ENCODE measurements at places on chromosomes 4 and X.

GRCh38 chrX:39582091-39582490 lies 515.7 kb downstream of the BCOR start:
- no peak for DNase-seq

DNA sequence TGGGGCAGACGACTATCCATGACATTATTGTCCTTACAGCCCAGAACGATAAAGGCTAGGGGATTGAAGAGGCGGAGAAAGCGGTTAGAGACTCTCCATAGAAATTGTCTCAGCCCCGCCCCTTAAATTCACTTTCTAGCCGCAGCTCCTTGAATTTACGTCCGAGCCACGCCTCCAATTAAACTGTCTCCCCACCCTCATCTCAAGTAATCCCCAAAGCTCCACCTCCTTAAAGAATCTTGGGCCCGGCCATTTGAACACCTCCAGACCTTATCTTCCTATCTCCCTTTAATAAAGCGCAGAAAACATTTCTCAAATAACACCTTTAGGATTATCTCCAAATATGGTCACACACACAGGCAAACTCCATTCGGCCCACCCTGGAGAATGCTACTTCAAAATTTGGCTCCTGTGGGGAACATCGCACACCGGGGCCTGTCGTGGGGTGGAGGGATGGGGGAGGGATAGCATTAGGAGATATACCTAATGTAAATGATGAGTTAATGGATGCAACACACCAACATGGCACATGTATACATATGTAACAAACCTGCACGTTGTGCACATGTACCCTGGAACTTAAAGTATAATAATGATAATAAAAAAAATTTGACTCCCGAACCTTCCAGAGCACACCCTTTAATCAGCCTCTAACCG lies 7.2 kb upstream of the MAGIX start:
- no peak for DNase-seq

DNA sequence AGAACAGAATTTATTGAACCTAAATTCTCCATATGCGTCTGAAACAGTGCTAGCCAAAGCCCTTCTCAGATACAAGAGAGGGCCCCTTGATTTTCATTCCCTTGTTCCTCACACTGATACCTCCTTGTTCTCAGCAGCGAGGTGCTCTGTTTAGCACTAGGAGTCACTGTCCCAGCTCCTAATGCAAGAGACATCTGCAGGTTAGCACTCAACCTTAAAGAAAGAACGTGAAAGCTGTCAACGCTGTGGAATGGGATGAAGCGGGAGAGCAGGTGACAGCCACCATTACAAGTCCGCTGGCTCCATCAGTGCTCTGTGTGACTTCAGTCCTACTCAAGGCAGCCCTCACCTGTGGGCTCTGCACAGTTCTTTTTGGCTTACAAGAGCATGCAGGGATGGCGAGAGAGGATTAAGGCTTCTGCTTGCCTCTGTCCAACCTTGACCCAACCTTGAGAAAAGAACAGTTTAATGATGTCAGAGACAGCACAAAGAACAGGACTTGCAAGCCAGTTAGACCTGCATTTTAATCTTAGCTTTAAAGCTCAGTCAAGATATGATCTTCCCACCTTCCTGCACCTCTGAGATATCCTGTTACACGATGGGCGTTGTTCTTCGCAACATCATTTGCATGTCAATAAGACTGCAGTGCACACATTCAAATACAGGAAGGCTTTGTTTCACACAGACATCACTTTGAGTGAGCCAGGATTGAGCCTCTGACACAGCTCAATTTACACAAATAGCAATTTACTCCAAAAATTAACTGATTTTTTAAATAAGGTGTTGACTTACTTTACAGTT lies 95.1 kb downstream of the ARSF start:
- no peak for DNase-seq

DNA sequence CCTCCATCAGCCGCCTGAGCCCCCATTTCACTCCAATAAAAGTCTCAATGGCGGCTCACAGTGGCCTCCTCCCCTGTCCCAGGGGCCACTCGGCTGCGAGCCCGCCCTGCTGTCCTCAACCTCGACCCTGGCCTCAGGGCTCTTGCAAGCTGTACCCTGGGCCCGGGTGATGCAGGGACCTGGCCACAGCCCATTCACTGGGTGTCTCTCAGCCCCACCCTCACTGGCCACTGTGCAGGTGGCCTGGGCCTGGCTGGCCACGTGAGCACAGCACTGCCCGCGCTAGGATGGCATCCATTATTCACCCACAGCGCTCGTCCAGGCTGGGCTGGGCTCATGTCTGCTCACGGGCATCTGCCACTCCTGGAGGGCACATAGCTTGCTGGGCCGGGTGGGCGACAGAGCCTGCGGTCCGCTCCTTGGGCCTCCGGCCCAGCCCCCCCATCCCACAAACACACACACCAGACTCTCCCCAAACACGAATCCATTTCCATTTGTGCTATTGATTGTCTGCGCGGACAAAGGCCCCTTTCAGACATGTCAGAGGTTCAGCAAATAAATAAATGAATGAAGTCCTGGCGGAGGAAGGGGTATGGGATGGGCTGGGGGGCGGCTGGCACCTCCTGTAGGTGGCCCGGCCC lies 16.5 kb upstream of the FGFR3 start:
- DNase-seq, result no peak

- DNase-seq, result no peak
Observed at GRCh38 chr4:70948665-70949260, 44.7 kb upstream of the DCK start.

- DNase-seq, result no peak
Observed at GRCh38 chr4:184818216-184818564, 7.6 kb downstream of the ACSL1 start.

- DNase-seq, result no peak
Observed at GRCh38 chr4:85591406-85592098, 116.6 kb downstream of the ARHGAP24 start.

DNA sequence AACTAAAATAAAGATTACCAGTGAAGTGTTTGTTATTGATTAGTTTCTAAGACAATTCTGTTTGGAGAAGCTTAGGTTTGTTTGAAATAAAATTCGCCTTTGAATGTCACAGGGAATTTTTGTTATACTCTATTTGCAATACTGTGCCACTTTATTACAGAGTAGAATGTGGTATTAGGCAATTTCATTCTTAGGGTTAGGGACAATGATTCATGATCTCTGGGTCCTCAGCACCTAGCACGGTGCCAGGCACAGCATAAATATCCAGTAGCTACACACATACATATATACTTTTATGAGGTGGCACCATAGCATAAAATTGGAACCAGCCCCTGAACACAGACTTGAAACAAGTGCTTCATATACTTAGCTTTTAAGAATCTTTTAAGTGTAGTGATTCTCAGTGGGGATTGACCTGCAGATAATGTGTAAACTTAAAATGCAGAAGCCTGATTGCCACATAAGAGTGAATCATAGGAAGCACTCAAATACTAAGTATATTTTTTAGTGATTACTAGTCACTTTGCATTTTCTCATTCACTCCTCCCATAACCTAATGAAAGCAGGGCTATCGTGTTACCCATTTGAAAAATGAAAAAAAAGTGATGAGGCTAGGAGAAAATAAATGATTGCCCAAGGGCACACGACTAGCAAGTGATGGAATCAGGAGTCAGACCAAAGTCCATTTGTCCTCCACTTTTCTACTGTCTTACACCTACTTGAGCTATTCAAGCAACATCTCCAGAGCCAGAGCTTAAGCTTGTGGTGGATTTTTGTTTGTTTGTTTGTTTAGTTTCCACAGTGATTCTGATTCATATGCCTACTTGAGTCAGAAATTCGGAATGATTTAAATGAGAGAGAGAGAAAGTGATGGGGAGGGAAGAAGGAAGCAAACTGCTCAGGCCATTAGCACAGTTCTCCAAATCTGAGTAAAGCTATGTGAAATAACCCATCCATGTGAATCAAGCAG lies 366.0 kb upstream of the FGF13 start:
- no peak for DNase-seq

GRCh38 chr4:7025040-7025602 lies 18.1 kb upstream of the TADA2B start:
- no peak for DNase-seq

- DNase-seq, result no peak
Observed at GRCh38 chr4:14043203-14043602, 415.7 kb upstream of the BOD1L1 start.

Measured in stimulated activated CD8-positive, alpha-beta memory T cell treated with anti-CD3 and anti-CD28 coated beads, Interleukin-7, amount 100 ng/mL, for 1 hour (primary cell).